Activated CD4-positive, alpha-beta T cell treated with anti-CD3 and anti-CD28 coated beads, Interleukin-2, amount 50 U/mL, for 1 hour (primary cell): ENCODE measurements at places on chromosomes 16 and 17.

GRCh38 chr17:51817117-51817516 is 341.4 kb downstream of the CA10 start:
- DNase-seq, result no peak

DNA sequence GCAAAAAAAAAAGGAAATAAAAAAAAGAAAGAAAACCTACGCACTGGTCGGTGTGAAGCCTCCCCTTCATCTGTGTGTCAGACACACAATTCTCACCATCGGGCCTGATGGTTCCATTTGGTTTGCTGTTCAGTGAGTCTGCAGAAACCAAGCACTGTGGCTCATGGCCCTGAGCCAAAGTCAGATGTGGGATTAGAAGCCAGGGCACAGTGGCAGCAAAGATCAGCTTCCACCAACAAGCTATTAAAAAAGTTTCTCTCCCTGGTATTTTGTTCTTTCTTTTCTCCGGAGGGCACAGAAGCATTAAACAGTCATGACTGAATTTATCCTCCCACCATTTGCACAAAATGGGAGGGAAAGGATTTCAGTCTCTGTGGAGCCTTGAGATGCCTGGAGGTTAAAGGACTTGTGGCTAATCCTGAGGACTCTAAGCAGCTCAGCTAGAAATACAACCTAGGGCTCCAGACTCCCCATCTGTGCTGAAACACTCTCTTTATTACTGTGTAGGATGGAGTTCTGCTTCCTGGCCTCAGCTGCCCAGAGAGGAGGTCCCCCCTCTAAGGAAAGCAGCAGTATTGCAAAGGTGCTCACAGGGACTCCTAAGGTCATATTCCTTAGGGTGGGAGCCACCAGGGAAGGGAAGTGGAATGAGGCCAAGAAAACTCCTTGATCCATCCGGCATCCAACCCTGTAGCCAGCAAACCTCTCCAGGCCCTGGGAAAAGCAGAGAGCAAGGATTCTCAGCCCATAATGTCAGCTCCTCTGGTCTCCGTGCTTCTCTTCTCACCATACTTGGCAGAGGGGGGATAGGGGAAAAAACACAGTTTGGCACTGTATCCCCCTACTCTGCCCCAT is 28.2 kb downstream of the SLC39A11 start:
- DNase-seq, result no peak

DNA sequence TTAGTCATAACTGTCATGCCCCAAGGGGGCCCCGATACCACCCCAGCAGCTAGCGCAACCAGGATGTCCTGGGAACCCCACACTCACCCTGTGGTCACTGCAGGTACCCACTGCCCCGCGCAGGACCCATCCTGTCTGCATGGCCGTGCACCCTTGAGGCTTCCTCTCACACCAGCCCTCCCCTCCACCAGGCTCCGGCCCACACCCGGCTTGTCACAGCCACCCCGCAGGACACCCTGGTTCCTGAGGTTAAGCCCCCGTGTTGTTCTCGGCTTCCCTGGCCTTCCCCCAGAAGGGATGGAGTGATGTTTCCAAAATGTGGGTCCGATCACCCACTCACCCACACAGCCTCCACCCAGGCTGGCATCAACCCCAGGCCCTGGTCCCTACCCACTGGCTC is 7.5 kb downstream of the DNASE1L2 start:
- DNase-seq, result no peak

GRCh38 chr16:82242201-82242600 is 72.2 kb upstream of the MPHOSPH6 start:
- DNase-seq, result no peak
